ENCODE measurements at places on chromosomes 3 and 15.

- no peak for DNase-seq
These were observed 50.7 kb downstream of the ROPN1B start for GRCh38 chr3:126019683-126020082.

DNA sequence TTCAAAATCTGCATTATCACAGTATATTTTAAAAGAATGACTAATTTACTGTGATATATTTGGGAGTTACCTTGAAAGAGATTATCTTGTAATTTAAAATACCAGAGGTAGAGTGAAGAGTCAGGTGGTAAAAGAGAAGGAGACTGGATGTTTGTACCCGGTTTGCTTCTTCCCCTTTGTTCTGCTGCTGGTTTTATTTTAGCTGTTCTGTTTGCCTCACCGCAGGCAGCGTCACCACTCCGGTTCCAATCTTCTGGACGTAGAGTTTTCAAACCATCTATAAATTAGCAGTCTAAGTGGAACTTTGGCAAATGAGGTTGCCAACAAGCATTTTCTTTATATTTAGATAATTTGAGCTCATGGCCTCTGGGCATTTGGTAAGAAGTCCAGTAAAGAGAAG is 38.2 kb downstream of the PPARG start:
- no peak for DNase-seq

DNA sequence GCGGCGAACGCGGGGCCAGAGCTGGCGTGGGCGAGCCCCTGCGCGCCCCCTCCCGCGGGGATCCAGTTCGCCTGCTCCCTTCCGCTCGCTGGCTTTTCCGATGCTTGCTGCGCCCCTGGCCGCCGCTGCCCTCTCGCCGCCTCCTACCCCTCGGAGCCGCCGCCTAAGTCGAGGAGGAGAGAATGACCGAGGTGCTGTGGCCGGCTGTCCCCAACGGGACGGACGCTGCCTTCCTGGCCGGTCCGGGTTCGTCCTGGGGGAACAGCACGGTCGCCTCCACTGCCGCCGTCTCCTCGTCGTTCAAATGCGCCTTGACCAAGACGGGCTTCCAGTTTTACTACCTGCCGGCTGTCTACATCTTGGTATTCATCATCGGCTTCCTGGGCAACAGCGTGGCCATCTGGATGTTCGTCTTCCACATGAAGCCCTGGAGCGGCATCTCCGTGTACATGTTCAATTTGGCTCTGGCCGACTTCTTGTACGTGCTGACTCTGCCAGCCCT is 721 bp downstream of the P2RY1 start:
- no peak for DNase-seq

GRCh38 chr3:173138026-173138425 is 3.0 kb downstream of the SPATA16 start:
- no peak for DNase-seq

DNA sequence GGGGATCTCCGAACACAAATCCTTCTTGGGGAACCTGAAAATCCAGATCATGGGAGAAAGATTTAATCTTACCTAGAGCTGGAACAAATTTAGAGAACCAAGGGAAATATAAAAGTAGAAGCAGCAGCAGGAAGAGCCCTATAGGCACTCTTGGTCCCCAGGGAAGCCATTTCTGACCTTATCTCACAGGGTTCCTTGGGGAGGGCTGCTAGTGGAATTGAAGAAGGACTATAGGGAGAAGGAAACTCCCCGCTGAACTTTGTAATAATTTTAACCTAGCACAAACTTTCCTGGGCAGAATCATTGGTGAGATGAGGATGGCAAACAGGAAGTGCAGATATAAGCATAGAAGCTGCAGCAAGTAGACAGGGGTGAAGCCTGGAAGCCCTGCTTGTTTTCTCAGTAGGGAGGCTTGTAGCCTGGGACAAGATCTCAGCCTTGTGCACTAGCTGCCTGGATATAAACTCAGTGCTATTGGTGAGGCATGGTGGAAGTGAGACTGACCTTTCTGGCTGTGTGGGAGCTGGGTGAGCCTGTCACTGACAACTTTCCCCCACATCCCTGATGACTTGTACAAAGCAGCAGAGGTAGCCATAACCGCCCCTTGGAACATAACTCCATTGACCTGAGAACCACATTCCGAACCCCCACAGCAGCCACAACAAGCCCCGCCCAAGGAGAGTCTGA is 343.0 kb upstream of the TGFBR2 start:
- DNase-seq: no peak

- no peak for DNase-seq
These were observed 71.0 kb upstream of the GALNT15 start for GRCh38 chr3:16103472-16103871.
